ENCODE measurements at places on chromosomes 3 and 15.

GRCh38 chr3:113005611-113006010 is 14.8 kb downstream of the GTPBP8 start:
- no peak for DNase-seq

- no peak for DNase-seq
These were observed 121.6 kb downstream of the OPA1 start for GRCh38 chr3:193714523-193715137.

DNA sequence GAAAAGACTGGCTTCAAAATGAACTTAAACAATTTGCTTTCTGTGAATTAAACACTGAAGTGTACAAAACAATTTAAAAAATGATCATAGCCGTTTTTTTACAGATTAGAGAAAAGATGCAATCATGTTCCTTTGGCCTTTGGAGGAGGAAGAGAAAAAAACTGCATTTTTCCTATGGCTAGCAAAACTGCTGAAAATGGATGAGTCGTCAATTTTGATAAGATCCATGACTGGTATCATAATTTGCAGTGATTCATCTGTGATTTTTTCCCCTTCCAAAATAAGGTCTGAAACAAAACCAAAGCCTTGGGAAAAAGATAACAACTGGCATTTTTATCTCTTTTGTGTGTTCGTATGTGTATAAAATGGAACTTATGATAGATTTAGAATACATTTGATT is 255.6 kb upstream of the SATB1 start:
- no peak for DNase-seq

- no peak for DNase-seq
These were observed 257.2 kb upstream of the NSMCE3 start for GRCh38 chr15:29526802-29527201.

DNA sequence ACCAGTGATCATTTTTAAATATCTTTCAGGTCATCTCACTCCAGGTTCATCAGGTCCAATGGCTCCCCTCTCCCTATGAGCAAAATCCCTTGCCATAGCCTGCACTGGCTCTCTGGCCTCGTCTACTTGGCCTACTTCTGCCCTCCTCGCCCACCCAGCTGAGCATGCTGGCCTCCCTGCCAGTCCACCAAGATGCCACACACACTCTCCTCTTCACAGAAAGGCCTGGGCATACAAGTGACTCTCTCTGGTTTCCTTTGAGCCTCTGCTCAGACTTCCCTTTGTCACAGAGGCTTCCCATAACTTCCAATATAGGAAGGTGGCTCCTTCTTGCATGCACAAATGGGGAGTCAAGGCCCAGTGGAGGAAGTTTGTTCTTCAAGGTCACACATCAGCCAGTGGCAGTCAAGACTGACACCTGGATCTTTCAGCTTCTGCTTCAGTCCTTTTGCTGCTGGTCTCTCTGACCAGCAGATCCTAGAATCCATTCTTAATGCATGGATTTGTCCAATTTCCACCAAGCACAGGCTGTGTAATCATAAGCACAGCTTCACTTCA is 223.2 kb upstream of the HES1 start:
- DNase-seq = no peak

- DNase-seq = no peak
These were observed 25.0 kb downstream of the MYLK start for GRCh38 chr3:123859177-123859576.

- DNase-seq = no peak
These were observed 479.9 kb downstream of the CNTN4 start for GRCh38 chr3:2578560-2578959.

DNA sequence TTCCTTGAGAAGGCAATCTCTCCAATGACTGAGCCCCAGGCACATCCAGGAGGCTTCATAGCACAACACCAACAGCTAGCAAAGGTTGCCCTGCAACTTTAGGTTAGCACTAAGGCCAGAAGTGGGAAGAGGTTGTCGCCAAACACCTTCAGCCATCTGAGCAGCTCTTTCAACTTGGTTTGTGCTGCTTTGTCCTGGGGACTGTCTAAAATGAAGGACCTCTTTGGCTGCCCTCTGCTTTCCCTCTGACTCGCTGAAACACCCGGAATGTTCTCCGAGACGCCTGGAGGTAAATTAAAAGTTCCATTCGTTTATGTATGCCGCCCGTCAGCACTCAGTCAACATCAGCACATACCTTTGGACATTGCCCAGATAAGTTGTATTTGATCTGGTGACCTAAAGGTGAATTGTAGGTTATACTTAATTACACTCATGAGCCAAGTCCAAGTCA is 121.2 kb upstream of the NR2F2 start:
- no peak for DNase-seq

DNA sequence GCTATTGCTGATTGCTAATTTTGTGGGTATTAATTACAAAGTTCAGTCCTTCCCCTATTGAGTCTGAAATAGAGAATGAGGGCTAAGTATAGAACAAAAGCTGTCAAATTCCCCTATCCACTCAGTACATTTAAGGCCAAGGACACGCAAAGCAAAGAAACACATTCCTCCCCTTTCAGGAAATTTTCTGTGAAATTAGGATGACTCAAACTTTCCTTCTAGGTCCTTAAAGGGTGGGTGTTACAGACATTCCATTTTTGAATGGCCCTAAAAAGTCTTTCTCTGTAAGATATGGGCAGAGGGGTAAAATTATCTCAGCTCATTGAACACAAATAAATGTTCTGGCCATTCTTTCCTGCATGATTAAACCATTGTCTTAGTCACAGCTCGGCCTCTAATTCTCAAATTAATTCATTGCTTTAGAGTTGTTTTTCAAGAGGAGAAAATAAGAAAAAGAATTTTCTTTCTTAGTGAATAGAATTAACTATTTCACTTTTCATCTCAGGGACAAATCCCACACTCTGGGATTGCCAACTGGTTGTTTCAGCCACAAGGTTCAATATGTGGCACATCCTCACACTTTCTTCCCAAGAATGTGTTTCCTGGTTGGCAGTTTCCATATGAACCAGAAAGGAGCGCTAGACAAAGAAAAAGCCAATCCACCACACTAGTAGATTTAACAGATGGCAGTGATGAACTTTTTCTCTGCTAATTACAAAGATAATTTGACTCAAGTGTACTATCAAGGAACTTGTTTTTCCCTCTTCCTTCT is 424.1 kb downstream of the ZNF385D start:
- no peak for DNase-seq

DNA sequence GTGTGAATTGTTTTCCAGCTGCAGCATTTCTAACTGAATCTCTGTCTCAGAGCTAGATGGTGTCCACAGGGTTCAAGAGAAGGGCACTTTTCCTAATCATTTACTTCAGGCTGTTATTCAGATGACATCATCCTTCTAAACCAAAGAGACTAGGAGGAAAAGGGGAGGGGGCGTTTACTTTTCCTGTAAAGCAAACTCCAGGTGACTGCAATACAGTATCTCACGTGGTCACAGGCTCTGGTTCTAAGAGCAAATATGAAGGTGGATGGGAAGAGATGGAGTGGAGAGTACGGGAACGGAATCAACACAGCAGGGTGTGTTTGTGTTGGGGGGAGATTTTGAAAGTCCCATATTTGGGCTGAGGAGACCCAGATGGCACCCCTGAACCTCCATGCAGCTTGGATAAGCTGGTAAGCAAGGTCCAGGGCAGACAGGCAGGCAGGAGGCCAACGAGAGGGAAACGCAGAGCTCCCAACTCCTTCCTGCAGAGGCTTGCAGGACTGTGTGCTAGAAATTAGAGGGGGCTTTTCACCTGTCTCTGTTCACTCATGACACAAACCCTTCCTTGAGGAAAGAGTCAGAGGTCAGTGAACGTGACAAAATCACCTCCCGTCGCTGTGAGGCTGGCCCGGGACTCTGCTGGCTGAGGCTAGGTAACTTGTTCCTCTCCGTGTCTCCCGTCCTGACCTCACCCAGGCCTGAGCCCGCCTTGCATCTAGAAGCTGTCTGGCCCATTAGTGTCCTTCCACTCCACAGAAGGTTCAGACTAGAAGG is 151.2 kb downstream of the OPA1 start:
- no peak for DNase-seq

DNA sequence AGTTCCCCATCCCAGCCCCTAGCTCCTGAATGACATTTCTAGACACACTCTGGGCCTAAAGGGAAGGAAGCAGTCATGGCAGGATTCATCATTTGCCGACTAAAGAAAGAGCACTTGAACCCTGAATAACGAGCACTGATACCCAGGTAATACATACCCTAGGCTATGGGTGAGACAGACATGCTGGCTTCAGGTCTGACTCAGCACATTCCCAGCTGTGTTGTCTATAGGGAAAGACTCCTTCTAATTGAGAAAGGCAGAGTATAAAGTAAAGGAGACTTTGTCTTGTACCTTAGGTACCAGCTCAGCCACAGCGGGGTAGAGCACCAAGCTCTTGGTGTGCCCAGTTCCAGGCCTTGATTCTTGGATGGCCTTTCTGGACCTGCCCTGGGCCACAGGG is 870.5 kb downstream of the PDCD6IP start:
- DNase-seq = no peak

- no peak for DNase-seq
These were observed 402.1 kb downstream of the PDCD6IP start for GRCh38 chr3:34200576-34200975.

DNA sequence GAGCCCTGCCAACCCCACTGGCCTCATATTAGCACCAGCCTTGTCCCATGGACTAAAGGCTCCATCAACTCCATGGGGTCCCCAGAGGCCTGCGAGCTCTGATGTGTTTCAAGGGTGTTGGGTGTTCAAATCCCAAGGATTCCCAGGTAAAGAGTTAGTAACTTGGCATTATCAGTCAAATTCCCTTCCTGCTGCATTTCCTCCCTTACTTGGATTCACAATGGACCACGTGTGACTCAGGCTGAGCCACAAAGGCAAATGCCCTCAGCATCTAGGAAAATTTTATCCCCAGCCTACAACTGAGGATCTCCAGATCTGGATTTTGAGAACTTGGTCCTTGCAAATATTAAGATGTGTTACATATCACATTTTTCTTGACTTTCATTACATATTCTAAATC is 58.8 kb downstream of the GADL1 start:
- DNase-seq = no peak

- DNase-seq = no peak
These were observed 364.1 kb upstream of the TBL1XR1 start for GRCh38 chr3:177561365-177561764.

GRCh38 chr15:62816342-62817069 is 226.0 kb upstream of the TPM1 start:
- no peak for DNase-seq

DNA sequence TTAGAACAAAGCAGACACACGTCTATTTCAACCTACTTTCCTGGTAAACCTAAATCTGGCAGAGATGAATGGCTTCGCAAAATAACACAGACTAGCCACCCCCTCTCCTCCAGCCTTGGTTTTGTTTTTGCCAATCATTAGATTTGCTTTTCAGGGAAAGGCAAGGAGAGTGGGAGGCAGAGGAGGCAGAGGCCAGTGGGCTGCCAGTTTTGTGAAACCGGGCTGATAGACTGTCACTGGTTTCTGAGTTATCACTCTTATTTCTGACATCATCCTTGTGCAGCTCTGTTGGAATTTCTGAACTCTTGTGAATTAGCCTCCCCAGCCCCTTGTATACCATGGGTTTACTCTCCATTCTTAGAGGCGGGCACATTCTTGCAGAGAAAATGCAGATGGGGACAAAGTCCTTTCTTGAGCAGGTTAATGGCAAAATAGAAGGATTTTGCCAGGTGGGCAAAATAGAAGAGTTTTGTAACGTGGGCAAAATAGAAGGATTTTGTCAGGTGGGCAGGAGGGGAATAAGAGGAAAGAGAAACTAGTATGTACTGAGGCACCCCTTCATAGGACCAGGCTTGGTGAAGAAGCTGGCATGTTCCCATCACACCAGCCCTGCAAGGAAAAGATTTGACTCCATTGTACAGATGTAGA is 3.2 kb upstream of the FEM1B start:
- no peak for DNase-seq

GRCh38 chr3:44861412-44862225 is at the start of gene TMEM42:
Gene TMEM42, plus strand, starts transcription at chr3:44861912. Its CDS starts 13 bp downstream, at chr3:44861925.
- peak; percentile 90 for DNase-seq

GRCh38 chr15:42387603-42388002 is 28.3 kb downstream of the CAPN3 start:
- no peak for DNase-seq

DNA sequence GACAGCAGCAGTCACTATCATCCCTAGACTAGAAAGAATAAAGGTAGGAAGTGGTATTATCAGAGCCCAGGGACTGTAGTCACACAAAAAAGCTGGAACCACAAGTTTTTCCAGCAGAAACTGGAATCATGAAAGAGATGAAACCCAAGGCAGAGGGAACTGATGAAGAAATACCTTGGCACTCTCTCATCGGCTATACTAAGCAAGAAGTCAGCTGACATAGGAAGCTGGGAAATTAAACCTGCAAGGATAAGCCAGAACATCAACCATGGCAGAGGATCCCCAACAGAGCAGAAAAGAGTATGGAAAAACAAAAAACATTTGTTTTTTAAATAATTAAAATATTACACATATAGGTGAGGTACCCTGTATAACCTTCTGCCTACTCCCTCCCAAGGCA is 86.5 kb downstream of the AQR start:
- DNase-seq = no peak

DNA sequence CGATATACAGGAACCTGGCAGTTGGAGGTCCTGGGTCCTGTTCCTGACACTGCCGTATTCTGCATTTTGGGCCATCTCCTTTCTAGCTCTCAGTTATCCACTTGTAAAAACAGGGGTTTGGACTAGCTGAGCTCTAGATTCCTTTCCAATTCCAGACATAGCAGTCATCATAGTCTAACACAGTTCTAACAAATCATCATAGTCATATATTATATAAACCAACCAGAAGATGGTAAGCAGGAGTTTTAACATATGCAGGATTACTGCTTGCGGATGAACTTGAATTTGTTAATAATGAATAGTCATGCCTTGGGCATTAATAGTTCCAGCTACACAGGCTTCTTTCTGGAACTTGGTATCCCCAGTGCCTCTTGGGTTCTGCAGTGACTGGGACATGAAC is 26.6 kb downstream of the MASP1 start:
- DNase-seq = peak; percentile 77

DNA sequence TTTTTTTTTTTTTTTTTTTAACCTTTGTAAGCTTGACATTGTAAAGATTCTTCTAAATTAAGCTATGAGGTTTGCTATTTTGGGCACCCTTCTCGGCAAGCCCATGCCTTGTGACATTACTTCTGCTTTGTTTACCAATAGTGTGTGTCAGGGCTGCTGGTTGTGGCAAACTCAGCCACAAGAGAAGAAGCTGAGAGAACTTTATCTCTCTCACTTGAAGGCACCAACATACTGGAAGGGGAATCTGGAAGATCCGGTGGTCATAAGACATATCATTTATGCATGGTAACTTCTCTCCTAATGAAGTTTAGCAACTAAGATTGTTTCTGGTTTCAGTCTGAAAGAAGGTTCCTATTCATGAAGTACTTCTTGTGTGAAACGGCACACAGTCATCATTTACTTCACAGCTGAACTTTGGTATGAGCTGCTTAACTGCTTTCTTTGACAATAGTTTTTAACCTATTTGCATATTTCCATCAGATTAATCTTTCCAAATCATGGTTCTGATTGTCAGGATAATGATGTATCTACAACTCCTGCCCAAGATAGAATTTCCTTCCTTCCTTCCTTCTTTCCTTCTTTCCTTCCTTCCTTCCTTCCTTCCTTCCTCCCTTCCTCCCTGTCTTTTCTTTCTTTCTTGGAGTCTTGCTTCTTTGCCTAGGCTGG is 189.3 kb downstream of the NFKBIZ start:
- no peak for DNase-seq
